ENCODE measurements at places on chromosomes 5 and 9. TPM values are rescaled to one million over a fixed set of nuclear protein-coding genes. Genes with fewer than 3 reads are reported as not detected.

DNA sequence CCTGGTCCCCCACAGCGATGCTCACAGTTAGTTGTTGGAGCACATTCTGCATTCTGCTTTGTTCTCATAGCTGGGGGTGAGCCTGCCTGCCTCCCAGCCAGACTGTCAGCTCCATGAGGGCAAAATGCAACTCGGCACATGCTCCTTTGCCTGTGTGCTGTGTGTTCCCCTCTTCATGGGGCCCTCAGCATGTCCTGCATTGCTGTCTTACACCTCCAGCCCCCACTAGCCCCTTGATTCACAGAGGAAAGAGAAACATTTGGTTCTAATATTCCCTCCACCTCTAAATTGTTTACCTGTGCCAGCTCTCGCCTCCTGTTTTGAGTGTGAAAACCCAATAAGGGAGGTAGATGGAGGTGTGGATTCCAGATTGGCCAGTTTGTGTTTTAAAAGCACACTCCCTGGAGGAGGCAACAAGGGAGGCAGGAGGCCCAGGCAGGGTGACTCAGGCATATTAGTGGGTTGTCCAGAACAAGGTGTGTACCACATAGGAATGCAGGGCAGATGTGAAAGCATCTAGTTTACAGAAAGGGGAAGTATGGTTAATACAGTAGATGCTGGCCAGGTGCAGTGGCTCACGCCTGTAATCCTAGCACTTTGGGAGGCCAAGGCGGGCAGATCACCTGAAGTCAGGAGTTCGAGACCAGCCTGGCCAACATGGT, 224.6 kb downstream of the AGTPBP1 start:
- no peak for DNase-seq

Gene IFNA2
- total RNA-seq: not detected

Gene ADAMTS12
- 9.8 TPM for total RNA-seq

- DNase-seq: peak; percentile 68
These were observed 18.0 kb downstream of the MGAT1 start for GRCh38 chr5:180784497-180785097.

- DNase-seq: no peak
These were observed 52.7 kb upstream of the DMRT1 start for GRCh38 chr9:788777-789176.

- peak; percentile 84 for DNase-seq
These were observed 235.3 kb downstream of the SYK start for GRCh38 chr9:91036826-91037510.

GRCh38 chr5:157025093-157025698, 33.7 kb downstream of the HAVCR1 start:
- DNase-seq: no peak

GRCh38 chr5:114949756-114950155, 220.0 kb downstream of the TRIM36 start:
- no peak for DNase-seq

DNA sequence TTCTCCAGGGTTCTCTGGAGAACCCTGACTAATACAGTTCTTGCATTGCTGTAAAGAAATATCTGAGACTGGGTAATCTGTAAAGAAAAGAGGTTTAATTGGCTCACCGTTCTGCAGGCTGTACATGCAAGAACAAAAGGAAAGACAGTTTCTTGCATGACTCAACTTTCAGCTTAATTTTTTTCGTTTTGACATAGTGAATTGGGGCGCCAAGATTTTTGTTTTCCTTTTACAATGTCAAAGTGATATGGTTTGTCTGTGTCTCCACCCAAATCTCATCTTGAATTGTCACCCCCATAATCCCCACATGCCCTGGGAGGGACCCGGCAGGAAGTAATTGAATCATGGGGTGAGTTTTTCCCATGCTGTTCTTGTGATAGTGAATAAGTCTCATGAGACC, 11.8 kb upstream of the CRHBP start:
- DNase-seq: no peak

DNA sequence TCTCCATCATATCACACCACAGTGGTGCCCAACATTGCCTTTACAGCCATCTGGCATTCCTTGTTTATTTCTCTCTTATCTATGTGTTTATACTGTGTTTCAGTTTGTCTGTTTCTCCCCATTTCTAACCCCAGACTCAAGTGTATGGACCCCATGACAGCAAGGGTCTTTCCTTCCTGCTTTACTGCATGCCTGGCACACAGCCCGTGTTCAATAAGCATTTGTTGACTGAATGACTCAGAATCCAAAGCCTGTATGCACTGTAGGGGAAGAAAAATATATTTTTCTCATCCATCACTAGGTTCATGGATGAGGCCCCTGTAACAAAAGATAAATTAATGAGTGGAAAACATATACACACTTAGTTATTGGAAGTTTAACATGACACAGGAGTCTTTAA, 190.8 kb upstream of the SEMA6A start:
- no peak for DNase-seq

DNA sequence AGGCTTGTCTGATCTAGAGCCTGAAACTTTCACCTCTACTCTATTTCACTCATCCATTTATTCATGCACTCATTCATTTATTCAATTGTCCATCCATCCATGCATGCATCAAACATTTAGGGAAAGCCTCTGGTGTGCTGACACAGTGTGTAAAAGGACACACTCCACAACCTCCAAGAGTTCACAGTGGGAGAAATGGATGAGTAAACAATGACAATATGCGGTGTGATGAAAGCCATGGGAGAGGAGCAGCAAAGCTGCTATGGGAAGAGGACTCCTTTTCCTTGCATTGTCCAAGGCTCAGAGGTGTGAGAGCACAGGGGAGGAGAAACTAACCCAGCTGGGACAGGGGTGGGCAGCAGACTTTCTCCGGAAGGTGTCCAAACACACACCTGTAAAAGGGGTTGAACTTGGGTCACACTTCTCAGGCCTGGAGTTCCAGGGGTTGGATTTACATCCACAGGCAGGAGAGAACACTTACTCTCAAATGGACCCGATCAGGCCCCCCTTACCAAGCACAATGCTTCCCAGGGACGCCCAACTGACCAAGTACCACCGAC, 21.2 kb upstream of the PFDN1 start:
- no peak for DNase-seq

- no peak for DNase-seq
These were observed 42.4 kb downstream of the MARCHF11 start for GRCh38 chr5:16137177-16137576.

Measured in endothelial cell (in vitro differentiated cells).